Activated CD8-positive, alpha-beta T cell treated with anti-CD3 and anti-CD28 coated beads, Interleukin-2, amount 10 ng/mL, durations not matched to agents 7 days and 5 days (primary cell): ENCODE measurements at places on chromosomes 2 and 18.

DNA sequence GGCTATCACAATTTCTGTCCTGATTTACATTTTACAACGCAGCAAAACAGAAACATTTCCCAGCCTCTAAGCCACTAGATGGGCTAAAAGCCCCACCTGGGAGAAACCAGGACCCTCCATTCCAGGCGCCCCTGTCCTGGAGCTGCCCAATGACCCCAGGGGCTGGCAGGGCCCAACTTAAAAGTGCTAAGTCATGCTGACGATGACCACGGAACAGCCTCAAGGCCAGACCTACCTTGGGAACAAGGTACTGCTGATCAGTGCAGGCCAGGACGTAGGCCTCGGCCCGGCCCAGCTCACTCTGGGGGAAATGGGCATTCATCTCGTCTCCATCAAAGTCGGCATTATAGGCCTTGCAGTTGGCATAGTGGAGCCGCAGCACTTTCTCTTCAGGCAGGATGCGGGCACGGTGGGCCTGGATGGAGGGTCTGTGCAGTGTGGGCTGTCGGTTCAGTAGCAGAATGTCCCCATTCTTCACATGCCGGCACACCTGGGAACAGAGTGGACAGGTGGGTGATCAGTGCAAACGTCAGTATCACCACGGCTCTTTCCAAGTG lies 35.8 kb downstream of the POLR1A start:
- no peak for DNase-seq

GRCh38 chr2:156115338-156115737 lies 217.2 kb downstream of the NR4A2 start:
- no peak for DNase-seq

DNA sequence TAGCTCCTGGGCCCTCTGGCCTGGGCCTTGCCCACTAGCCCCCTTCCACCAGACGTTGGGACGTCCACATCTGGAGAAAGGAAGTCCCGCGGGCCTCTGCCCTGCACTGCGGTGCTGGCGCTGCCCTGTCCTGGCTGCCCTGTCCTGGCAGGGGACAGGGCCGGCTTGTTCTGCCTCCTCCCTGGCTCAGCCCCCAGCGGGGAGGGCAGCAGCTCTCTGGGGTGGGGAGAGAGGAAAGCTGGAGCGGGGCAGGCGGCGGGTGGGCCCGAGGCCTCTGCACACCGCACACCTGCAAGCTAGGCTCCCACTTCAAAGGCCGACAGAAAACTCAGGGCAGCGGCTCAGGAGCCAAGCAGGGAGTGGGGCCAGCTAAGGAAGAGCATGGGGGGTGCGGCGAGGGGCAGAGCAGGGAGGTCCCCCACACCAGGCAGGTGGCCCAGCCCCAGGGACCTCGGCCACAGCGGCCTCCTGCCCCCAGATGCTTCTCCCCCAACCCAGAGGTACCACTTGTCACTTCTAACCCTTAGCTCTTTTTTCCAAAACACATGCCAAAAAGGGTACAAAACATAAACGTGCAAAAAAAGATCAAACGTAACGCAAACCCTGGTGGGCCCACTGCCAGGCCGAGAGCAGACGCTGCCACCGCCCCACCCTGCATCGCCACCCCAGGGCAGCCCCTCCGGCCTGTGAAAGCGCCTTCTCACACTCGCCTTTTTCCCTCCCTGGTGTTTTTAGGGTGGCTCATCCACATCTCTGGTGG lies 13.5 kb downstream of the SNED1 start:
- DNase-seq = no peak

DNA sequence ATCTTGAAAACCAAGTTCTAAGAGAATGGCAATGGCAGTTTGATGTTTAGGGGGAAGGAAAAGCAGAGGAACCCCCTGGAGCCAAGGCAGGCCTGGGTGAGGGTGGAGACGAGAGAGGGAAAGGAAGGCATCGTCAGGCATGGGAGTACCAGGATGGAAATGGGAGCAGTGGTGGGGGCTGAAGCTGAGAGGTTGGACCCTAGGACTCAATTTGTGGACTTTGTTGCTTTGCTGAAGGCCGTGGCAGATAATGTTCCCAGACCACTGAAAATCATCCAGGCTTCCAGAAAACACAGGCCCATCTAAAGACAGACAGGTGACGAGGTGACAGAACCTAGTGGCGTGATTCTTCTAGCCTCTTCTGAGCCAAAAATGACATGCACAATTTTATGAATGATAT lies 4.9 kb downstream of the NPAS2 start:
- DNase-seq = no peak

DNA sequence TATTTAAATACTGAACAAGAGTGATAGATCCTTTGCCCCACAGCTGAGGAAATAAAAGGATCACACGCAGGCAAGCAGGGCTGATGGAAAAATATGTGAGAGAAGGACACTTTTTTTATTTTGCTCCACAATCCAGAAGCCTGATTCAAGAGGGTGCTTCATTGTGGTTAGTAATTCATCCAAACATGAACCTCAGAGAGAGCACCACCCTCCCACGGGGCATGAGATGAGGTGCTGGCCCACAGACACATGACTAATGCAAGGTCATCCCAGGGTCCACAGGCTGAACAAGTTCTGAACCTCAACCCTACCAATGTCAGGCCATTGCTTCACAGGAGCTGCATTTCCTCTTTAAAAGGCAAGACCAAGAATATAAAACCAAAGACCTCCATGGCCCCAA lies 239.6 kb downstream of the MREG start:
- no peak for DNase-seq

GRCh38 chr2:141508806-141509595 lies 621.8 kb downstream of the LRP1B start:
- no peak for DNase-seq

DNA sequence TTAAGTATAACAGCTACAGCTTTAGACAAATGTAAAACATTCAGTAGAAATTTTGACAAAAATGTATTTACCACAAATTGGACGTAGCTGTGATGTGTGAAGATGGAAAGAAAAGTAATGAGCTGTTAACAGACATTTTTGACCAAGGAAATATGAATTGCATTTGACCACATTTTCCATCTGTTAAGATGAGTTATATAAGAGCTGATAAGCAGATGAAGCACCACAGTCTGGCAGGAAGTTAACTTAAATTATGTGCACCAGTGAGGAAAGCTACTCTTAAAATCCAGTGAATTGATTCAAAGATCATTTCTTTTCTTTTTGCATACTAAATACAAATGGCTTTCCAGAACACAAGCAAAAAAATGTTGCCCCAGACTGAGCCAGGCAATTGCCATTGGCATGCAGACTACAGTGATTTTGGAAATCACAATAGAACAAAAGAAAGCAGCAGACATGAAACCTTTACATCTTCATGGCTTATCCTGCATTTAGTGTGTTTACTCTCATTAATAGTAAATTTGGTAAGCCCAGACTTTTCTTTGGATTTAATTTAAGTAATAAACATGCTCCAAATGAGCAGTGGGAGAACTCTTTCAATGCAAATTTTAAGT lies 493.7 kb downstream of the TMX3 start:
- DNase-seq = no peak

GRCh38 chr2:213279971-213280370 lies 4.3 kb upstream of the SPAG16 start:
- no peak for DNase-seq

DNA sequence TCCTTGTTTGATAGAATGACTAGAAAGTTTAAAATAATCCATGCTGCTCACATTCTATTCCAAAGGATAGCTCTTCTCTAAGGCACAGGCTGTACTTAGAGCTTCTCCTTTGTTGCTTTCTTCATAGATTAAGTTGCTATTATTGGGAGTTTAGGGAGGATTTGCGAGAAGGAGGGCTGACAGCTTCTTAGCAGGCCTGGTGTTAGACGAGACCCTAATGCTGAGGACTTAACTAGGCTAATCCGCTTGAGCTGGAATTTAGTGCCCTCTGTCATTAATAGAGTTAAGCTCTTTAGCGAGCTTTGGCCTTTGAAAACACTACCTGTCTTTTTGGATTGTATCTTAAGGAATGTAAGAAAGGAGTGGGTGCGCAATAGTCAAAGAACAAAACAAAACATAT lies 81.3 kb downstream of the MOGAT1 start:
- no peak for DNase-seq

DNA sequence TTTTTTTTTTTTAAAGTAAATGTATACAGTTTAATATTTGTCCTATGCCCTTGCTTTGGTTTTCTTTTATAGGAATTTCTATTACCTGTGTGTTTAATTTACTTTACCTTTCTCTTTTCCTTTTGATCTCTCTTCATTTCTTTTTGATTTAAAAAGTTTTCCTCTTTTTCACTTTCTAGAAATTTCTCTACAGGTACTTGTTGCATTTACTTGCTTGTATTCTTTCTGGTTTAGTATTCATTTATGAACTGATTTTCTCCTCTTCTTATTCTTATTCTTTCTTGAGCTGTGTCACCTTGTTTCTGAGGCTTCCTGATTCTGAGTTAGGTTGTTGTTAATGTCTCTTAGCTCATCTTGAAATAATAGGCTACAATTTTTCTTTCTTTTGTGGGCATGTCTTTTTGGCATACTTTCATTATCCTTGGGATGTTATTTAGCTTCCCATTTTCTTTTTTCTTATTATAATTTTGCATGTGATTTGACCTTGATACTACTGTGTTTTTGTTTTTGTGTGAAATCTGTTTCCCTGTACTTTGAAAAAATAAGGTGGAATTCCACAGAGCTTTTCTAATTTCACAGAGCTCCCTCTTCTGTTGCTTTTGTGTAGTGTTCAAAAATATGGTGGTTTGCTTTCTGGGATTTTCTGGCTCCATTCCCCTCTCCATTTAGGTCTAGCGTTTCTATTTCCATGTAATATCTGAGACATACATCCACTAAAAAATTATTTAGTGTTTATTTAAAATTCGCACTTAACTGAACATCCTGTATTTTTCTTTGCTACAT lies 25.5 kb upstream of the ALMS1 start:
- DNase-seq = no peak

- no peak for DNase-seq
Observed at GRCh38 chr2:44197816-44198215, 29.1 kb downstream of the PPM1B start.
